ENCODE measurements at places on chromosomes 6 and 20.

GRCh38 chr6:157184202-157185015 is 138.9 kb downstream of the TMEM242 start:
- DNase-seq, result peak; percentile 40

- DNase-seq, result no peak
Measured at GRCh38 chr6:43803783-43804549, 34.0 kb downstream of the VEGFA start.

- no peak for DNase-seq
Measured at GRCh38 chr20:1669304-1669703, 11.7 kb upstream of the SIRPG start.

DNA sequence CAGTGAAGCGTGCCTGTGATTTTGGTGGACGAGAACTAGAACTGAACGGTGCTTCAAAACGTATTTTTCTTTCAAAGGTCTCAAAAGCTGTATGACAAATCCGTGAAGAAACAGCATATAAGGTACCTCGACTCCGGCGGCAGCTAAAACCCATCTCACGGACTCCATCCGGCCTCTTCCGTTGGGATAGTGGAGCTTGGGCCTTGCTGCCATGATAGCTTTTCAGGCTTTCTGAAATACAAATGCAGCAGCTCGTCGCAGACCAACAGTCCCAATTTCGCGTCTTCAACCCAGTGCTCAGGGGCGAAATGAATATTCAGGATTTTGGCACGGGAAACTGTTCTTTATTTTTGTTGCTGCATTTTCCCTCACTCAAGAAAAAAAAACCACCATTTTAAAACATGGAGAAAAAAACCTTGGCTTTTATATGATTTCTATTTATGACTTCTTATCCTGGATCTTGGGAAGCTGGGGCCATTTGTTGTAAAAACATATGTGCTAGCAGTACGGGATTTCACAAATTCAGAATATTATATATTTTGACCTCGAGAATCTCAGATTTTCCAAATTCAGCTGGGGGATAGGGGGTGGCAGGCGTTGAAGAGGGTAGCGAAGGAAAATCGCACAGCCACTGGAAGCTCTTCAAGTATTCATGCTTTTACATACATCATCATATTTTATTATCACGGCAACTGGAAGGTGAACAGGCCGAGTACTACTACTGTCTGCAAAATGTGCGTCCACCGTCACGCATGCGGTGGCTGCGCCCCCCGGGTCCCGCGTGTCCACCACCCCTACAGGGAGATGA is 849 bp downstream of the GSTA4 start:
- no peak for DNase-seq

DNA sequence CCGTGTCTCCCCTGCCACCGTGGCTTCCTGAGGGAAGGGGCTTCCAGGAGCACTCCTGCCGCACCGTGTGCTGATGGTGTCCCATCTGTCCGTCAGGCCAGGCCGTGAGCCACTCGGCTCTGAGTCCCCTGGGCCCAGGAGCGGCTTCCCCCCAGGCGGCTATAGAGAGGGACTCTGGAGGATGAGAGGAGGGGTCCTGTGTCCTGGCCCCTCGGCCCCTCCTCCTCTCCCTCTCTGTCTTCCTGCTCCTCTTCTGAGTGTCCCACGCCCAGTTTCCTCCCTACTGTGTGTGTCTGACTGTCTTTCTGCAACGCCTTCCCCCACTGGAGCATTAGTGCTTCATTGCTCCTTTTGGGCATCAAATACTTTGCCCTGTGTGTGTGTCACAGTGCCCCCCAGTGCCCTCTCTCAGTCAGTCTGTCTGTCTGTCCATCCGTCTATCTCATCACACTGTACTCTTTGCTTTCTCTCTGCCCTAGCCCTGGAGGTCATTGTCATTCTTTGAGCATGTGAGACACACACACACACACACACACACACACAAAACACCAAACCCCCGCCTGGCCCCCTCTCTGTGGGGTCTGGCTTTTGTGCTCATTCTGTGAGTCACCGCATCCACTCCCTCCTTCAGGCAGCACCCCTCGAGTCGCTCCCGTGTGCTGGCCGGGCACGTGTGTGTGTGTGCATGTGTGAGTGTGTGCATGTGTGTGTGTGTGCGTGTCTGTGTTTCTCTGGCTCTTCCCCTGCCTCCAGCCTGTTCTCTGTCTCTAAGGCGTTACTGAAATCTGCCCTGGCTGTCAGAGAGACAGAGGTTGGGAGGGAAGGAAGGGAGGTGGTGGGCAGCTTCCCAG is 71.9 kb downstream of the SRC start:
- no peak for DNase-seq

DNA sequence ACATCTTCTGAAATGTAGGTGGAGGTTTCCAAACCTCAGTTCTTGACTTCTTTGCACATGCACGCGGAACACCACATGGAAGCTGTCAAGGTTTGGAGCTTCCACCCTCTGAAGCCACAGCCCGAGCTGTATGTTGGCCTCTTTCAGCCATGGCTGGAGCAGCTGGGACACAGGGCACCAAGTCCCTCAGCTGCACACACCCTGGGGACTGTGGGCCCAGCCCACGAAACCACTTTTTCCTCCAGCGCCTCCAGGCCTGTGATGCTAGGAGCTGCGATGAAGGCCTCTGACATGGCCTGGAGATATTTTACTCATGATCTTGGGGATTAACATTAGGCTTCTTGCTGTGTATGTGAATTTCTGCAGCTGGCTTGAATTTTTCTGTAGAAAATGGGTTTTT is 68.7 kb downstream of the RNF217 start:
- DNase-seq, result no peak

- DNase-seq, result no peak
Measured at GRCh38 chr20:11231742-11232648, 558.2 kb upstream of the JAG1 start.

- DNase-seq, result peak; percentile 13
Measured at GRCh38 chr6:142810952-142811514, 133.9 kb downstream of the HIVEP2 start.

DNA sequence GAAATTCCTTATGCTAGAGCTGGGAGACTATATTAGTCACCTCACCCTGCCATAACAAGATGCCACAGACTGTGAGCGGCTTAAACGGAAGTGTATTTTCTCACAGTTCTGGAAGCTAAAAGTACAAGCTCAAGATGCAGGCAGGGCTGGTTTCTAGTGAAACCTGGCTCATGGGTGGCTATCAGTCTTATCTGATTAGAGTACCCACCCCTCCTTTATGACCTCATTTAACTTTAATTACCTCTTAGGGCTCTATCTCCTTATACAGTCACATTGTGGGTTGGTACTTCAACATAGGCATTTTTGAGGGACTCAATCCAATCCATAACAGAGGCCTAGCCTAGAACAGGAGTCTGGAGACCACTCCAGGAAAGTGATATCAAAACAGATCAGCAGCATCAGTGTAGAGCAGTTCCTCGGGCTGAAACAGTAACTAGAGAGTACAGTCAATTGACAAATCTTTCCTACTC is 2.3 kb upstream of the SNRNP48 start:
- DNase-seq, result no peak

DNA sequence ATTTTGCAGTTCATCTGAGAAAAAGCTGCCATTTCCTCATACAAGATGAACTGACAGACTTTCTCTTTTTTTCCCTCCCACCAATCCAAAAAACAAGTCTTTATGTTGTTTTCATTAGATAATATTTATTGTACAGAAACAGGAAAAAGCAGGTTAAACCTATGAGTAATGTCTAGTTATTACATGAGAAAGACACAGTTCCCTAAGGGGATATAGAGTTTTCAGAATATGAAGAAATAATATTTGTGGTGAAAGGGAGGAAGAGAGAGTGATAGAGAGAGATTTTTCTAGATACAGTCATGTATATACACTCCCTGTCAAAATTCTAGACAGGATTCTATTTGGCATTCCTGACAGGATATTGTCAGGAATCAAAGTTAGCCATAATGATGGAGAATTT is 392.4 kb downstream of the BMP2 start:
- no peak for DNase-seq

- DNase-seq, result no peak
Measured at GRCh38 chr6:112015725-112016124, 38.2 kb upstream of the CCN6 start.

GRCh38 chr6:154956771-154957522 is 38.2 kb upstream of the TIAM2 start:
- no peak for DNase-seq

DNA sequence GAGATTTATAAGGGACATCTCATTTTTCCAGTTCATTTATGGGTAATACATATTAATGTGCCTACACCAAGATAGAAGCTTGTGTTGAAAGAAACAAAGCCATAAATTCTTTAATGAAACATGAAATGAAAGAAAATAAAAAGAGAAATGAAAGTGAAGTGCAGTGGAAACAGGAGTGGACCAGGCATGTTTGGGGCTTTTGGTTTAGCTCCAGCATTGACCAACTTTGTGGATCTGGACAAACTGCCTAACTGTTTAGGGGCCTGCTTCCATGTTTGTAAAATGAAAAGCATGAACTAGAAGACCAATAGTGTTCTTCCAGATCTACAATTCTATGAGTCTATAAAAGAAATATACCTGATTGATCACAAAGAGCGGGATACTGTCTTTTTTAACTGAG is 124.9 kb downstream of the GJA10 start:
- DNase-seq, result no peak

DNA sequence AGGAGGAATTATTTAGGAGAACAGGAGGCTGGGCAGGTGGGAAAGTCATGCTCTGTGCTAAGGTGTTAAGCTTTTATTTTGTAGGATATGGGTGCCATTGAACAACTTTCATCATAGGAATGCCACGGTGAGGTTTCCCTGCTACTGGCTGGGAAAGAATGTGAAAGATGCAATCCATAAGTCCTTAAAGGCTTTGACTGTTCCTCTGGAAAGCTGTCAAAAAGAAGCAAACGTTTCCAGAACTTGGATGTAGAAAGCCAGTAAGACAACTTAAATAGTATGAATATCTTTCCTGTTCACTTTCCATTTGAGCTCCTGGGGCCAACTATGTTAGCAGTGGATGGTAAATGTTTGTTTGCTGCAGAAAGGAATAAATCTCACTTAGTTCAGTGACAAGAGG is 574.4 kb downstream of the RNF144B start:
- no peak for DNase-seq

- no peak for DNase-seq
Measured at GRCh38 chr6:38346291-38347079, 293.2 kb downstream of the BTBD9 start.

DNA sequence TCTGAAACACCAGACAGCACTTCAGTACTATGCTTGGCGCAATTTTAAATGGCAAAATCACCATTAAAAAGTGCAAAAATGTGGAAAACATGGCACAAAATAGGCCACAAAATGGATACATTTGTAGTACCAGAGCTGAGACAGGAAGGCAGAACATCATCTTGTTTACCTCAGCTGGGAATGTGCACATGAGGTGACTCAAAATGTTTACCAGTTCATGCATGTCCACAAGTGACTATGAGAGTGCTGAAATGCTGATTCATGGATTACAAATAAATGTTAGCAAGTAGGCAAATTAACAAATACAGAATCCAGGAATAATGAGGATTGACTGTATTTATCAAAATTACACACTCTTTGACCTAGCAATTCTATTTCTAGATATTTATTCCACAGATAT is 201.6 kb downstream of the ISM1 start:
- no peak for DNase-seq

DNA sequence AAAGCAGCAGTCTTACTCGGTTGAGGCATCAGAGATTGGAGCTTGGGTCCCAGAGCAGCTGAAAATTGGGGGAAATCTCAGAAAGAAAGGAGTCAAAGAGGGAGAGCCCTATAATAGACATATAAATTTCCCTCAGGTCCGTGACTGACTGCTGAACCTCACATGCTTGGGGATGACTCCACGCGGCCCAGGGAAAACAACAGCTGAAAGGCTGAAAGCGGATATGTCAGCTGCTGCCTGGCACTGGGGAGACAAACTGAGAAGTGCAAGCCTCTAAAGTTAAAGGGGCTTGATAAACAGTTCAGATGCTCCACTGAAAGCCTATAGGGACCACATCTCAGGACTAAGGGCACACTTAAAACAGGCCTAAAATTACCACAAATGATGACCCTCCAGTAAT is 255.9 kb upstream of the RIN2 start:
- DNase-seq, result no peak

DNA sequence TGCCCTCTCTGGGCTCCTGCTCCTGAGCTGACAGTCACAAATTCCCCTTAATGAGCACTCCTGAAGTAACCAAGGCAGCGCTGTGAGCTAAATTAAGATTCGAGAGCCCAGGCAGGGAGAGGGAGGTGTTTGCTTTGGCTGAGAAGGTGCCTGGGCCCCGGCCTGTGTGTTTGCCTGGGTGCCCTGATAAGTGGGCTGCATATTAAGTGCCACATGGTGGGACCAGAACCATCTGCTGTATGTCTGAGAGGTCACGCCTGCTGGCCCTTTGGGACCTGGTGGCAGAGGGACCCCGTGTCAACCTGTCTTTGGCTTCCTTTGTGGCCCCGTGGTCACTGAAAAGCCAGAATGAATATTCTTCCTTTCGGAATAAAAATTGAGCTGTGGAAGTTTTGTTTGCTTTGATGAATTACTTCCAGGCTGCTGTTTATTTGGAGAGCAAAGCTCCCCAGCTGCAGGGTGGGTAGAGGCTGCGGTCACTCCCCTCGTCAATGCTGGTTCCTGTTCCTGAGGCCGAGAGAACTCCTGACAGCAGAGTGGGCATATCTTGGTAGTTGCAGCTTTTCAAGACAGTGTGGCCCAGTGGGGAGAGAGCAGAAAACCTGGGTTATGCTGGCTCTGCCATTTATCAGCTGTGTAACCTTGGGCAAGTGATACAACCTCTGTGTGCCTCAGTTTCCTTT is 17.5 kb upstream of the KCNK16 start:
- DNase-seq, result no peak

DNA sequence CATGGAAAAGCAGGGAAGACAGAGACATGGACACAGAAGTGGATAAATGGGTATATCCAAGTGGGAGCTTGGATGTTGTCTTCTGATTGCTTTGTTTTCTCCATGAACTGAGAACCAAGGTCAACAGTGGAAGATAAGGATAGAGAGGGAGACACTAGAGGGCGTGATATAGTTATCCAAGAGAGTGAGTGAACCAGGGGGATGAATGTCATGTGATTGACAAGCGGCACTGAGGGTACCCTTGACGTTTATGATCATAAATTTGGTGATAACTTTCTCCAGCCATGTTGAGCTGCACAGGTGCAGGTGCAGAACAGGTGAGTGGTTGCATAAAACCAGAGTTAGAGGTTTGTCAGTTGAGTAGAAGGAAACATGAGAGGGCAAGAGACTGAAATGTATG is 20.7 kb downstream of the EBF4 start:
- DNase-seq, result peak; percentile 51

DNA sequence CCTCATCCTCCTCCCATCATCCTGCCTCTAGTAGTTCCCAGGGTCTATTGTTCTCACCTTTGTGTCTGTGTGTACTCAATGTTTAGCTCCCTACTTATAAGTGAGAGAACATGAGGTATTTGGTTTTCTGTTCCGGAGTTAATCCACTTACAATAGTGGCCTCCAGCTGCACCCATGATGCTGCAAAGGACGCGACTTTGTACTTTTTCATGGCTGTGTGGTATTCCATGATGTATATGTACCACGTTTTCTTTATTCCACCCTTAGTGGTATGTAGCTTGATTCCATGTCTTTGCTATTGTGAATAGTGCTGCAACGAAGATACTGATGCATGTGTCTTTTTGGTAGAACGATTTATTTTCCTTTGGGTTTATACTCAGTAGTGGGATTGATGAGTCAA is 18.5 kb upstream of the ABT1 start:
- no peak for DNase-seq
